ENCODE measurements at places on chromosomes 1 and 21. TPM values are rescaled to one million over a fixed set of nuclear protein-coding genes. Genes with fewer than 3 reads are reported as not detected.

The VHLL gene
- polyA plus RNA-seq = not detected

The SMAP2 gene
- 110 TPM for polyA plus RNA-seq

The APH1A gene
- polyA plus RNA-seq = 0.98 TPM

The ECM1 gene
- 2.4 TPM for polyA plus RNA-seq

The C8B gene
- polyA plus RNA-seq = not detected

The TCHHL1 gene
- not detected for polyA plus RNA-seq

The ATP1A2 gene
- polyA plus RNA-seq = 60.5 TPM

The CLIC6 gene
- not detected for polyA plus RNA-seq

The CFAP45 gene
- 2.1 TPM for polyA plus RNA-seq

The CLCA4 gene
- polyA plus RNA-seq = not detected

The LRRC3 gene
- not detected for polyA plus RNA-seq

The S100A7A gene
- polyA plus RNA-seq = not detected

The CFHR2 gene
- not detected for polyA plus RNA-seq

The LCE1A gene
- not detected for polyA plus RNA-seq

The HSD11B1 gene
- not detected for polyA plus RNA-seq

The PCP4 gene
- polyA plus RNA-seq = 32,123 TPM

The S100B gene
- polyA plus RNA-seq = 1,112 TPM

The AMPD1 gene
- polyA plus RNA-seq = not detected

The CCDC17 gene
- not detected for polyA plus RNA-seq

The GSTM5 gene
- 13.3 TPM for polyA plus RNA-seq

The YRDC gene
- 15.5 TPM for polyA plus RNA-seq

The LCE3D gene
- not detected for polyA plus RNA-seq

The CFAP74 gene
- 1.2 TPM for polyA plus RNA-seq

The RHOU gene
- 1.1 TPM for polyA plus RNA-seq

The PROX1 gene
- 1.8 TPM for polyA plus RNA-seq

The GPBP1L1 gene
- 27.9 TPM for polyA plus RNA-seq

The MAP3K21 gene
- 1.8 TPM for polyA plus RNA-seq

The TLR5 gene
- not detected for polyA plus RNA-seq

The OSCP1 gene
- polyA plus RNA-seq = 51.8 TPM

The C2CD2 gene
- polyA plus RNA-seq = 2.6 TPM

The PALMD gene
- polyA plus RNA-seq = 0.30 TPM

The TCP10L gene
- polyA plus RNA-seq = 0.48 TPM

The TIAM1 gene
- polyA plus RNA-seq = 155 TPM

The PEX14 gene
- 3.2 TPM for polyA plus RNA-seq

The GPR37L1 gene
- polyA plus RNA-seq = 25.0 TPM

The MTARC2 gene
- 5.8 TPM for polyA plus RNA-seq

All from Purkinje cell (primary cell).